ENCODE measurements at places on chromosomes 7 and 10.
A peak's percentile ranks its signal among the peaks of the same experiment; 100 is the strongest.

- no peak for DNase-seq
Measured at GRCh38 chr7:111765751-111766643, 203.7 kb upstream of the IMMP2L start.

DNA sequence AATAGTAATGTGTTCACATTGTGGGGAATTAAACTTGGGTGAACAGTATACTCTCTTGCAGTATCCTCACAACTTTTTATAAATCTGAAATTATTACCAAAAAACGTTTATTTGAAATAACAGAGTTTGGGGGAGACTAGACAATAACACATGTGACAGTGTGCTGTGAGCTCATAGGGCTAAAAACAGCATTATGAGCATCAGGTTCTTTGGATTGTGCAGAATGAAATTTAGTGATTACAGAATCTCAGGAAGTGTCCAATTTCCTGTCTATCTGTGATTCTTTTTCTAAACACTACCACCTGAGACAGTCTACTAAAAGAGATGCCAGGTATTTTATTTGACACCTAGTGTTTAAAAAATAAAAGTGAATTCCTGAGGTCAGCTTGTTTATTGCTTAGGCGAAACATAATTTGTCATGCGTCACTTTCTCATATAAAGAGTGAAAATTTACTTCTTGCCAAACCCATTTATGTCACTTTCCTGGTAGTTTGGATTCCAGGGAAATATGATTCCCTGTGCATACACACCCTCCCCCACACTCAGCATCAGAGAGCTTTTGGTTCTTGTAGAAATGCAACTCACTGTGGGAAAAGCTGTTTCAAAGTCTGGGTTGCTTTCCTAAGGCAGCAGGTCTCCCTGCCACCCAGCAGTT lies 71.2 kb downstream of the AOAH start:
- DNase-seq = no peak

DNA sequence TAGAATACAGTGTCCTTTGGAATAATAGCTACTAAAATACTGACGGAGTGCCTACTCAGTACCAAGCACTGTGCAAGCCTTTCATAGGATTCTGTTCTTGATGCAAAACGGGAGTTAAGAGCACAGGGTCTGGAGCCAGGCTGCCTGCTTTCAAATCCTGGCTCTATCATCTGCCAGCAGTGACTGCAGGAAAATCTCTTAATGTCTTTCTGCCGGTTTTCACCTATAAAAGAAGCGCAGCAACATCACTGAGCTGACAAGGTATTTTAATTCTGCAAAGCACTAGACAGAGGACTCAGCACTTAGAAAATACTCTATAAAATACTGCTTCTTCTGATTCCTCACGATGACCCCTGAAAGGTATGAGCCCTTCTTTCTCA lies 659 bp downstream of the FIGNL1 start:
- no peak for DNase-seq

- DNase-seq = no peak
Measured at GRCh38 chr10:76303682-76304316, 872.4 kb downstream of the LRMDA start.

DNA sequence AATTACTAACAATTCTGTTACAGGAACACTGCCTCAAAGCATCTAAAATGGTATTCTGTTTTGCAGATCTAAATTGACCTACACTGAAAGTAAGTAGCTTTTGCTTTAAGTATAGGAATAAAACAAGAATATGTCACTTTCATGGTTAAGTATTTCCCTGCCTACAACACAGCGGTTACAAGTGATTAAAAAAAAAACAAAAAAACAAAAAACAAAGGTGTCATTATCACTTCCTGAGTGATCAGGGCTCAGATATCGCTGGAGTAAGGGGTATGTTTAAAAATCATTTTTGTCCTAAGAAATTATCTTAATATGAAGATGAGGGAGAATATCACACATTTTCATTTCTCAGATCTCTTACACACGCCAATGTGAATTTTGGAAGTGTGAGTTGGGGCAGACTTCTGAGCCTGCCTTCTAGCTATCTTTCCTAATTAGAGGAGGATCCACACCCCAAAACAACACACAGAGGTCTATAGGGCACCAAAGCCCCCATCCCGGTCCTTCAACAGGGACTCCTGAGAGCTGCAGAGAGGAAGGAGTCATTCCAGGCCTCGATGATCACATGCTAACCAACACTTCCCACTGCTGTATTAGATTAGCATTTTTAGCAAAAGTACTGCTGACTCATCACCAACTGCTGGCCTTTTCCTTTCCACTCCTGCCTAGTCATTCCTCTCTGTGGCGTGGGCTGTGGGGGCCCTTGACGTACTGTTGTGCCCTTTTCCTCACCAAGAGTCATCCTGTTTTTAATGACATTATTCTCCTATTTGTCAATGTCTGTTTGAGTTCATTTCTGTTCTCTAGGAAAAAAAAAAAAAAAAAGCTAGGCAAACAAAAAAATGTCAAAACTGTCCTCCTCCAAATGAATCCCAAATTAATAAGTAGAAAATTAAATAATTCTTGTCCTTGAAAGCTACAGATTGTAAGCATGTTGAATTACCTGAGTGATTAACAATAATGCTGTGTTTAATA lies 31.2 kb downstream of the PRTFDC1 start:
- peak; percentile 4 for DNase-seq

- DNase-seq = no peak
Measured at GRCh38 chr7:36563706-36564327, 160.5 kb downstream of the AOAH start.

- DNase-seq = no peak
Measured at GRCh38 chr7:85736085-85736484, 549.2 kb upstream of the SEMA3D start.

DNA sequence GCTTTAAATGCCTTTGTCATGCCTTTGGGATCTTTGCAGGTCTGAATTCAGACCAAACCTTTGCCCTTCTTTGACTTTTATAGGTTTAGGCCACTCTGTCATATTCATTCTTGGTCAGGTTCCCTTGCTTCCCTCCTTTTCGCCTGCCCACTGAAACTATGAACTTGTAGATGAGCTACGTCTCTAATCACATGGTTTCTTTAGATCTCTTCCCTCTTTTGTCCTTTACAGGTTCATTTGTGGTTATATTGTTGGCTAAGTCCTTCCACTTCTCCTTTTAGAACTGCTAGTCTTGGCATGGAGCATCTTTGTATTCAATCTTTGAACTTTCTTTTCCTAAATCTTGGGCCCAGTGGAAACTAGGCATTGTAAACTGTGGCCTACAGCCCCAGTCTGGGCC lies 104.0 kb upstream of the ZEB1 start:
- DNase-seq = no peak

DNA sequence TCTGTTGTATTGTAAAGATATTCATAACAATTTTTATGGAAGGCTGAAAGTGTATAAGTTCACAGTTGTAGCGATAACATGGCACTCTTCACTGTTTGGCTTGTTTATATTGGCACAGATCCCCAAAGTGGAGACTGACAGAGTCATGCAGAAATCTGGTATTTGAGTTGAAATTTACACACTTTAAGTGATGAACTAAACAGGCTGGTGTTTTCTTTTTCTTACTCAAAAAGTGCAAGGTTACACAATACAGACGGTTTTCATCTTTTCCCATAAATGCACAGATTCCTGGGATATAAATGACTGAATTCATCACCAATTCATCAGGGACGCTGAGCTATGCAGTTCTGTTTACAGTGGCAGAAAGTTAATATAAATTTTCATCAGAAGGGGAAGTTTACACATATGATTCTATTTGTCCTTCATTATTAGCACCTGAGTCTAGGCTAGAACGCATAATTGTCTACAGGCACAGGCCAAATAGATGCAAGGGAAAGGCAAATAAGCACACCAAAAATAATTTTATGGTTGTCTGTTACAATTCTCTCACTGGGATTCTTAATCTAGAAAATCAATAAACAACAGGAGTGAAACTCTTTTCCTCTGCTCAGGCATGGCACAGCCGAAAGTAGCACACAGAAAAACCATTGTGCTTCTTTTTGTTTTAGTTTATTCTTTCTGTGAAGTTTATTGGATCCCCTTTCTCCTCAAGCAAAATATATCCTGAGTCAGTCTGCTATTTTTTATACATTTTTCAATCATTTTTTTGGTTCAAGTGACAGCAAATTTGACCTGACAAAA lies 88.0 kb downstream of the FOXP2 start:
- DNase-seq = no peak

- no peak for DNase-seq
Measured at GRCh38 chr7:66277492-66277891, 72.4 kb downstream of the TPST1 start.
